ENCODE measurements at places on chromosomes 7 and 10.

GRCh38 chr7:106282390-106282789, 2.4 kb downstream of the NAMPT start:
- no peak for DNase-seq

DNA sequence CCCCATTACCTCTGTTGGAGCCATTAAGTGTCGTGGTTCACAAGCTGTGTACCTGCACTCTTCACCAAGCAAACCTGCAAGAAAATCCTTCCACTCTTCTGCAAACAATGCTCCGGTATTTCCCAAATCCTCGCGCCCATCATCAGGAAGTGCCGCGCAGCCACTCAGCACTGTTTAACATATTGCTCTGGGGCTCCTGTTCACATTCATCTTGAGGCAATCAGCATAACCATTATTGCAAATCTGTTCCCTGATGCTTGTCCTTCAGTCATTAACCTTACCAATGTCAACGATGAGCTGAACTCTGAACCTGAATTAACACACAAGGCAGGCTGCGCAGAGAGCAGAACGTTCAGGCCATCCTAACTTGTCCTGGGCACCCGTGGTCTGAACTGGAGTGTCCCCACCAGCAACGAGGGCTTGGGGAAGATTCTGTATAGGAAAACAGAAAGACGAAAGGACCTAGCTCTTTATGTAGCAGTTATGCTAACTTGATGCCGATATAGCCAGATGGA, 751.4 kb upstream of the AUTS2 start:
- no peak for DNase-seq

DNA sequence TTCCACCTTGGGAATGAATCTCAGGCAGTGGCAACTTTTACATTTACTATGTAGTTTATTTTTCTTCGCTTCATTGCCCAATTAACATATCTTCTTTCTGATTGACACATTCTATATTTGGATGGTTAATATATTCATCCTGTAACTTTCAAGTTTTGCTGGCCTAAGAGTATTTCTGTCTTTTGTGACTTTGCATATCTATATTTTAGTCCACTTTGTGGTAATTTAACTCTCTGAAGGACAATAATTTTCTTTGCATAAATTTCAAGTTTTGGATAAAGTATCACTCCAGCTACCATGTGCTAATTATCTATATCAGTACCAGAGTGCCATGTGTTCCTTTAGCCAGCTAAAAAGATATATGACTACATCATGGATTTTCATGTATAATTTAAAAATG, 151.5 kb upstream of the KAT6B start:
- no peak for DNase-seq

- no peak for DNase-seq
Measured at GRCh38 chr10:101818872-101819633, 809 bp upstream of the OGA start.

- no peak for DNase-seq
Measured at GRCh38 chr7:117810642-117811512, 62.4 kb downstream of the CTTNBP2 start.

DNA sequence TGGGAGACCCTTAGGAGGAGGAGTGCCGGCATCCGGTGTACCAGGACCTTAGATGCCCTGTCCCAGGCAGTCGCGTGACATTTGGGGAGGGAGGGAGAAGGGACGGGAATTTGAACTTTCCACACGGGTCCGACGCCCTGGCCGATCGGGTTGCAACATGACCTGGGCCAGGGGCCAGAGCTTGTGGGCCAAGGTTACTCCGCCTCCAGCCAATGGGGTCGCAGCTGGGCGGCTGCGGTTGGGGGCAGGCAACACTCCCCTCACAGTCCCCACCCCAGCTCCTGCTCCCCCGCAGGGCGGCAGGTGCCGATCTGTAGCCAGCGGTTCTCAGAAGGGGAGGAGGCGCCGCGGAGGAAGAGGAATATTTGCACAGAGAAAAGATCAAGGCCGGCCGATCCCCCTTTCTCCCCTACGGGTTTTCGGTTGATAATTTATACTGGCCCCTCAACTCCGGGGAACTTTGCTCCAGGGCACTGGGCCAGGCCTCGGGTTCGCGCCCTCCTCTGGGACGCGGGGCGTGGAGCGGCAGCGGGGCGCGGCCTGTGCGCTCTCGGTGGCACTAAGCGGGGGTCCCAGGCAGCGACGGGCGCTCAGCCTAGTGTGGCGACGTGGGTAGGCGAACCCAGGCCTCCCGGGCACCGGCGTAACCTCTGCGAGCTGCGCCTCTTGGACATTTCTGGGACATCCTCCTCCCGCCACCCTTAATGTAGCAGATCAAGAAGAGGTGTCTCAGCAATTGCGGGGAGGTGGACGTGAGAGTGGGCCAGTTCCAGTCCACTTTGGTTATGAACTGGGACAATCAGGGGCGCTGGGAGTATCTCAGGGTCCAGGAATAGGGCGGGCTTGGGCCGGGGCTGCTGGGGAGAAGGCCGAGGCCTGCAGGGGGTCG, 1.2 kb downstream of the MLXIPL start:
- no peak for DNase-seq

DNA sequence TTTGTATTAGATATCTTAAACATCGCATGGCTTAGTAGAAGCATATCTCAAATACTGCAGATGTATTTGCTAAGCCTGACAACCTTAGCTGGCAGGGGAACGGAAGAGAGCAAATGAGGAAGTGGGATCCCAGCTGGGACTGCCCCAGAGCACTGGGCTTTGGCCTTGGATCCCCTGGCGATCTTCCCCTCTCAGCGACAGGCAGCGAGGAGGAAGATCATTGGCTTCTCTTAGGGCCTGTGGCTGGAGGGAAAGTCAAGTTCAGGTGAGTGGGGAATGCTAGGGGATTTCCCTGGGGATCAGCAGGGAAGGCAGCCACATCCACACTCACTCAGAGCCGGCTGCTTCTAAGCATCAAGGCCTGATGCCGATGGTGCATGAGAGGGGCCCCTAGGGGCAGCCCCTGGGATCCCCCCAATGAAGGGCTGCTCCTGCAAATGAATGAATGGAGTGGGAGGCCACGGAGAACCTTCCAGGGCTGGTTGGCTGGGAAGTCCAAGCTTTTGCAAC, 42.0 kb downstream of the LYZL2 start:
- no peak for DNase-seq

DNA sequence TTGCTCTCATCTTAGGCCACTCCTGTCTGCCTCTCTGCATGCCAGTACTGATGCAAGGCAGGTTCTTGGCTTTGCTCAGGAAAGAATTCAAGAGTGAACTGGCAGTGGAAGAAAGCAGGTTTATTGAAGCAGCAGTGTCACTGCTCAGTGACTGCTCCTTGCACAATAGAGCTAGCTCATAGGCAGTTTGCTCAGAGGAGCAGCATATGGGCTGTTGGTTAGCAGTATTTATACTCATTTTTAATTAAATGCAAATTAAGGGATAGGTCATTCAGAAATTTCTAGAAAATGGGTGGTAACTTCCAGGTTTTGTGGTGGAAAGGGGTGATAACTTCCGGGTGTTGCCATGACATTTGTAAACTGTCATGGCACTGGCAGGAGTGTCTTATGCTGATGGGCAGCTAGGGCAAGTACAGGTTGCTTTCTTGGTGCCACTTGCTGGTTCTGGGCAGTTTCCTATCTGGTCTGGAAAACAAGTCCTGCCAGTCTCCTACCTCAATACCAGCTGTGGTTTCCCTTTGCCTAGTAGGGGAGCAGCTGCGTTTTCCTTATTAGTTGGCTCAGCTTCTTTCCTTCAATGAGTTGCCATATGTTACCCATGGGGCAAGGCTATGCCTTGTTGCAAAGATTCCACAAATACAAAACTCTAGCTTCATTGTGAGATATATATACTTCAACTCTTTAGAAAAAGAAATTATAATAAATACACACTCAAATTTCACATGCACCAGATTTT, 64.8 kb upstream of the CALD1 start:
- DNase-seq, result no peak

DNA sequence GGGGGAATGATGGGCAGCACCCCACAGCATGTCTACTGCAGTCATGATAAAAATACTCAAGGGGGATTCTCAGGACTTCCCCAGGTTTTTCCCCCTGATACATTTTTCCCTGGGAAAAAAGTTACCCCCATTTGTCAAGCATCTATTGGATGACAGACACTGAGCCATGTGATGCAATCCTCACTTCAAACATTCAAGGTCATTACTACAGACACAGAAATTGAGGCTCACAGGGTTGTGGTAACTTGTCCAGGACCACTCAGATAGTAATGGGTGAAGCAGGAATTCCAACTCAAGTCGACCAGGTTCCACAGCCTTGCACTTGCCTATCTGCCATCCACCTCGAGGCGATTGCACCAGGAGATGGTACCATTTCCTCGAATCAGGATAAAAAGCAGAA, 31.7 kb downstream of the PPP1R3C start:
- no peak for DNase-seq

DNA sequence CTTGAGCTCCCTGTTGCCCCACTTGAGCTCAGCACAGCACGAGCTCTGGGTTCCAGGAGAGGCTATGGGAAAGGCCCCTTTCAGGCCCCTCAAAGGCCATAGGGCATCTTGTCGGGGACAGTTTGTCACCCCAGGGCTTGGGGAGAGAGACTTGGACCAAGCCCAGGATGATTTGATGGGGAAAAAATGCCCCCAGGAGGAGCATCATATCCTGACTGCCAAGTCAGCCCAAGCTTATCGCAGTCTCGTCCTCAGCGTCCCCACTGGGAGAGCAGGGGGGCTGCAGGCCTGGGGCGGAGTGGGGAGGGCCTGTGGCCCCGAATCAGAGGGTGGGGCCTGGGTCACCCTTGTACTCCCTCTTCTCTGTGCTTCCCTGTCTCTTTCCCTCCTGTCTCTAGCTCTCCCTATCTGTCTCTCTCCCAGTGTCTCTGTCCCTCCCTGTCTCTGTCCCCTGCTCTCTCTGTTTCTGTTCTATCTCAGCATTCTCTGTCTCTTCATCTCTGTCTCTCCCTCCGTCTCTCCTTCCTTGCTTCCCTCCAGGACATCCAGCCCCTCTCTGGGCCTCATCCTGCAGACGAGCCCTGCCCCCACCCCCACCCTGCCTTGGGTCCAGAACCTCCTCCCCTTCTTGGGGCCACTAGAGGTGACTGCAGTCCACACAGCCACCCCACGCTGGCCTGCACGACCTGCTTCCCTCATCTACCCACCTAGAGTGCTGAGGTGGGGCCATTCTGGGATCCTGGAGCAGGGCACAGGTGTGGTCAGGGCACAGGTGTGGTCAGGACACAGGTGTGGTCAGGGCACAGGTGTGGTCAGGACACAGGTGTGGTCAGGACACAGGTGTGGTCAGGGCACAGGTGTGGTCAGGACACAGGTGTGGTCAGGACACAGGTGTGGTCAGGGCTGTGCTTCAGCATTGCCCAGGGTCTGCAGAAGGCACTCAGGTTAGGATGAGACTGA, 17.3 kb upstream of the GRIFIN start:
- DNase-seq, result no peak

- DNase-seq, result no peak
Measured at GRCh38 chr7:3312583-3312982, 11.5 kb downstream of the SDK1 start.

GRCh38 chr7:2892549-2892948, 48.4 kb upstream of the GNA12 start:
- no peak for DNase-seq

GRCh38 chr7:104123786-104124185, 84.0 kb downstream of the ORC5 start:
- no peak for DNase-seq

GRCh38 chr7:77657427-77658224, 38.6 kb upstream of the RSBN1L start:
- peak; percentile 53 for DNase-seq

DNA sequence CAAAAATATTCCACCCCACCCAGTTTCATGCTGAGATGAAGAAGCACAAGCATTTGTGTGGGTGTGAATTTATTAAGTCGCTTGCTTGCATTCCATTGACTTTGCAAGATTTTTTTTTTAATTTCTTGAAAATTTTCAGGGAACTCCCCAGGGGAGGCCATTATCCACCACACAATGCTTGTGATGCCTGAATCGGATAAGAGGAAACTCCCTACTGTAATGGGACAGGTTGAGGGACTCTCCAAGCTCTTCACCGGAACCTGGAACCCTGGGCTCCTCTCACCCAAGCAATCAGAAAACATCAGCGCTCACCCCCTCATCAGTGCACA, 153.6 kb upstream of the ZMIZ1 start:
- DNase-seq, result no peak

GRCh38 chr10:84801916-84802315, 473.5 kb downstream of the CCSER2 start:
- no peak for DNase-seq

GRCh38 chr10:97578171-97578844, 5.7 kb downstream of the ANKRD2 start:
- DNase-seq, result no peak

DNA sequence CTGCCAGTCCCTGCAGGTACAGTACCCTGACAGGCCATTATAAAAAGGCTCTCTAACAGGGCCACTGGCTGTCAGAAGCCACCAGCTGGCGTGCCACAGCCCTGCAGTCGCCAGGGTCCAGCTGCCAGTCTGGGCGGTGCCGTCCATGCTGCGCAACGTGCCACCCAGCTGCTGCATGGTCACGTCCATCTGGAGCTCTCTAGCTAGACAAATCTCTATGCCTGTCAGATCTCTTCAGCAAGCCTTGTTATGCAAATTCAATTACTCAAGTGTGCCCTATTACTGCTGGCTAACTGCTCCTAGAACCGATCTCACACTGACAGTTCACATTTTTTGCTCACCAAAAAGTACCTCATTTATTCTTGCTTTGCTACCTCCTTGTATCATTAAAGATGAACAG, 75.9 kb downstream of the HIBADH start:
- no peak for DNase-seq

GRCh38 chr7:133873631-133874030, 253.5 kb upstream of the LRGUK start:
- no peak for DNase-seq

DNA sequence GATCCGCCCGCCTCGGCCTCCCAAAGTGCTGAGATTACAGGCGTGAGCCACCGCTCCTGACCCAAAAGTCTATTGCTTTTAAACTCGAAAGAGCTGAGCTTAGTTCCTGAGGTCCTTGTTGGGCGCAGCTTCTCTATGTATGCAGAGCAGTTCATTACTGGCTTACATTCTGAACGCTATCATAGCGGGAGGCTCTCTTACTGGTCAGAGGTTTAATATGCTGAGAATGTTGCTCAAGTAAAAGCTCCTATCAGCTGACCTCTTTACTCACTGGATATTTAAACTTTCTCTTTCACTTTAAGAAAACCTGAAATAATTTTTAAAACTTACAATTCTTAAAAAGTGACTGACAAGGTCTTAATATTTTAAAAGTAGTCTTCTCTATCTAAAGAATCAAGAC, 160.8 kb upstream of the WNT16 start:
- DNase-seq, result no peak

Data from naive thymus-derived CD8-positive, alpha-beta T cell (primary cell).